ENCODE measurements at places on chromosomes 16 and 17.

DNA sequence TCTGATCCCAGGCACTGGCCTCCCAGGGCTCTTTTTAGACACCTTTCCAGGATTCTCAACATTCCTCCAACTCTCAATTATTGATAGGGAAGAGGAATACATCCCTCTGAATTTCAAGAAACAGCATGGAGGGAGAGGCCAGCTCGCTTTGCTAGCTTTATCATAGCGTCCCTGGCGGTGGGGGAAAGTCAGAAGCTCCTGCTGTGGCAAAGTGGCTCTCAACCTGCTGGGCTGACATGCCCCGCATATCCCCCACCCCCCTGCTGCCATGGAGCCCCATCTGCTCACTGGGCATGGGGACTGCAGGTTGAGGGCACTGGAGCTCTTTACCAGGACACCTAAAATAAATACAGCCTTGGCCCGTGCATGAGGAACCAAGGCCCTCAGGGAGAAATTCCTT lies 140.3 kb downstream of the SLC39A11 start:
- no peak for DNase-seq

DNA sequence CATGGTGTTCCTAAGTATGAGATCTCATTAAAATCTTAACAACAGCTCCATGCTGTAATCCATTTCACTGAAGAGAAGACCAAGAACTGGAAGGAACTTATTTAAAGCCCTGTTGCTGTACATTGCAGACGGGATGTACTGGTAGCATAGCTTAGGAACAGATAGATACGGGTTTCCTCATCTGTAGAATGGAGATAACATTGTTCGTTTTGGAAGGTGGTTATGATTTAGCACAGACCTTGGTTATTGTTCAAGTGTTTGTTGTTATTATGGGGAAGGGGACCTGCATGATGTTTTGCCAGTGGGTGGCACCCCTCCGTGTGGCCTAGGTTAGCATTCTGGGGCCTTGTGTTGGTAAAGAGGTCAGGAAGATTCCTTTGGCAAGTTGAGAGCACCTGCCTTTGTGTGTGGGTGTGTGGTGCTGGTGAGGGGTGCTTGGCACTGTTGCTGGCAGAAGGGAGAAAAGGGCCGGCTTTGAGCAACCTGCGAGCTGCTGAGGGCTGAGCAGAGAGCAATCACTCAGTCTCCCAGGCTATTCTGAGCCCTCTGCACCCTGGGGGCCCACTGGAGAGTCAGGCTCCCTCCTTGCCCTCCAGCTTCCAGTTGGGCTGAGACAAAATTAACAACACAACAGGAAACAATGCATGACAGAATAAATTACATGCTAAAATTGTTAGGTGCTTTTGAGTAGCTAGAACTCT lies 2.3 kb downstream of the TAOK2 start:
- DNase-seq, result no peak

DNA sequence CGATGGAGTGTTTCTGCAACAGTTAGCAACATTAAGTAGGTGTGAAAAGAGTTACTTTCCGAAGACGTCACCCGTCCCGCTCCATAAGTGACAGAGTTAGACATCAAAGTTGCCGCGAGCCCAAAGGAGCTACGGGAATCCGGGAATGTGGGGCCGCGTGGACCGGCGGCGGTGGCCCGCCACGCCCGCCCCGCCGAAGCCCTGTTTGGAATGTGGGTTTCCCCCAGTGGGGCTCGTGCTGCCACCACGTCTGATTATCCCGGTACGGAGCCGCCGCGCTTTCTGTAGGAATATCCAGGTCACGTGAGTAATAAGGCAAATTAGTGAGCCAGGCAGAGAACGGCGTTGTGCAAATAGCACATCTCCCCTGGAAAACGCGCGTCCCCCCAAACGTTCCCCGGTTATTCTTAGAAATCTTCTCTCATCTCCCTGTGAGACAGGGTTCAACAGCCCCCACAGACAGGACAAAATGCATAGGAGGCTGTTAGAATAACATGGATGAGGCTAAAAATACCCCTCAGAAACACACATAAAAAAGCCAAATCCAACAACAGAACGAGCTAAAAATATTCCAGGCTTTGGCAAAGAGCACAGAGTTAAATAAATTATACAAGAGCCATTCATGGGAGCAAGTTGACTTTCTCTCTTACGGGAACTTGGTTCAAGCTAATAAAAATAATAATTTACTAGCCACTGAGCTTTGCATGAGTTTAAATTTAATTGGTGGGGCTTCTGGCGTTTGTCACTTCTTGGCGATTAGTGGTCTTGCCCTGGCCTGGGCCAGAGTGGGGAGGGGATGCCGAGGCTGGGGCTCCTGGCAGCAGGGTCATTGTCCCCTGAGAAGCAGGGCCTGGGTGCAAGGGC lies 8.6 kb downstream of the BAHCC1 start:
- DNase-seq, result no peak

- no peak for DNase-seq
Measured at GRCh38 chr17:72614871-72615626, 477.4 kb downstream of the SLC39A11 start.

- no peak for DNase-seq
Measured at GRCh38 chr16:67394155-67395104, 1.1 kb upstream of the TPPP3 start.

DNA sequence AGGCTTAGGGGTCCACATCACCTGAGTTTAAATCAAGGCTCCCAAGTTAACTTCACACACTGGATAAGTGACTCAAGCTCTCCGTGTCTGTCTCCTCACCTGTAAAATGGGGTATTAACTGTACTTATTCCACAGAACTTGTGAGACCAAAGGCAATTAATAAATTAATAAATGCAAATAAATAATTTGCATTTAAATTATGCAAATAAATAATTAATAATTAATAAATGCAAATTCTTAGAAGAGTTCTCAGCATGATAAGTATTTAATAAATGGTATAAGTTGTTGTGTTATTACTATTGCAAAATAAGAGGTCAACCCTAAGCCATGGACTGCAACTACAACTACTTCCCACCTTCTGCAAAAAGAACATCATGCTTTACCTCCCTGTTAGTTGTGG lies 13.7 kb upstream of the CXCL16 start:
- DNase-seq, result no peak

DNA sequence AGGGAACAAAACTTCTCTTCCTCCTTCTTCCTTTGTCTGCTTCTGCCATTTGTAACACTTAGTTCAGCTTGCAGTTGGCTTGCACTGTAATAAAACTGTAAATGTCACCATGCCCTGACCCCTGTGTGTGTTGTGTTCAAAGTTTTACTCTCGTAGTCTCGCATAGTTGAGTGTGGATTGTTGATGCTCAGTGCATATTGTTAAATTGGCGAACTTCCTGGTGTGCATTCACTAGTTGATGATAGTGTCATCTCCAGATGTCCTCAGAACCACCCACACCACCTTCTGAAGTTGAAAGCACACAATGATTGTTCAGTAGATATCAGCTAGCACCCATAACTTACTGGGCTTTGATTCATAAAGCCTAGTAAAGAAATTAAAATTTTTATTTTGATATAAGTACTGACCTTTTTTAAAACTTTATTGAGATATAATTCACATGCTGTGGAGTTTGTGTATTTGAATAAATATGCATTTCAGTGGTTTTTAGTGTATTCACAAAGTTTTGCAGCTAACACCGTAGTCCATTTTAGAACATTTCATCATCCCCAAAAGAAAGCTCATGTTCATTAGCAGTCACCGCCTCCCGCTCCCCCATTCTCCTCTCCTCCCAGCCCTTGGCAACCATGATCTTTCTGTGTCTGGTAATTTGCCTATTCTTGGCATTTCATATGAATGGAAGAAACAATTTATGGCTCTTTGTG lies 25.0 kb downstream of the USP10 start:
- DNase-seq, result no peak

DNA sequence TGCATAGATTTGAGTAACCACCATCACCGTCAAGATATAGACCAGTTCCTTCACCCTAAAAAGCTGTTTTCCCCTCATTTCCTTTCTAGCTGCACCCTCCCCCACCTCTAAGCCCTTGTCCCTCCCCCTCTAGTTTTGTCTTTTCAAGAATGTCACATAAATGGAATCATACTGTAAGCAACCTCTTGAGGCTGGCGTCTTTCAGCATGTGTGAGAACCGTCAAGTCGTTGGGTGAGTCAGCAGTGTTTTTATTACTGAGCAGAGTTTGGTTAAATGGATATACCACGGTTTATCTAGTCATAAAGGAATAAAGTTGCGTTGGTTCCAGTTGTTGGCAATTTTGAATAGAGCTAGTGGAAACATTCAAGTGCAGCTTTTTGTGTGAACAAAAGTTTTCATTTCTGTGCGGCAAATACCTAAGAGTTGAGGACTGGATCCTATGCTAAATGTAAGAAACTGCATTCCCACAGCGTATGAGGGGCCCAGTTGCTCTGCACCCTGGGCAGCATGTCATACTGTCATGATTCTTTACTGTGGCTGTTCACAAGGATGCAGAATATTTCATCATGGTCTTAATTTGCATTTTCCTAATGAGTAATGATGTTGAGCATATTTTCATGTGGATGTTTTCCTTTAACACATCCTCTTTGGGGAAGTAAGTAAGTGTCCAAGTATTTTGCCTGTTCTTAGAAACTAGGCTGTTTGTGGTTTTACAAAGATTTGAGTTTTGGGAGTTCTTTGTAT lies 264.3 kb downstream of the CPPED1 start:
- no peak for DNase-seq

DNA sequence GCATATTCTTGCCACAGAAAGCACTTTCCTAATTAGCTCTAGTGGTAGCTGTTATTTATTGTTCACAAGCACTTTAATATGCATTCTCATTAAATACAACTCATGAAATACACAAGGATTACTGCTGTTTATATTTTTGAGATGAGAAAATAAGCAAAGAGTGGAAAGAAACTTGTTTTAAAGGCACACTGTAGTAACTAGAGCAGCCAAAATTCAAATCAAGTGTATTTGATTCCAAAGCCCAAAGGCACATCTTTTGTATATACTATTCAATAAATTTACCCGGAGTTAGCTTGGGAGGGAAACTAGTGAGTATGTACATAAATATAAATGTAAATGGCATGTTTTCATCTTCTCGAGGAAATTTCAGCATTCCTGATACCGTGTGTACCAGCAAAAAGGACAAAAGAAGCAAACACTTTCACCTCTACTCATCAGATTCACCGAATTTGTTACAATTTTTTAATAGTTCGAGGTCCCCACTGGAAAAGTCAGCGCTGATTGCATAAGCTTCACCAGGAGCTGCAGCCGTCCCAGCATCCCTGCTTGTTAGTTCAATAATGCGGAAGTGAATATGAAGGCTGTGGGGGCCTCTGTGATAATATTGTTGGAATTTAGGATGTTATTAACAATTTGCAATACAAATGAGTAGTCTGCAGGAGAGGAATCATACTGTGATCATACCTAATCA lies 371.6 kb upstream of the MON1B start:
- DNase-seq, result no peak

DNA sequence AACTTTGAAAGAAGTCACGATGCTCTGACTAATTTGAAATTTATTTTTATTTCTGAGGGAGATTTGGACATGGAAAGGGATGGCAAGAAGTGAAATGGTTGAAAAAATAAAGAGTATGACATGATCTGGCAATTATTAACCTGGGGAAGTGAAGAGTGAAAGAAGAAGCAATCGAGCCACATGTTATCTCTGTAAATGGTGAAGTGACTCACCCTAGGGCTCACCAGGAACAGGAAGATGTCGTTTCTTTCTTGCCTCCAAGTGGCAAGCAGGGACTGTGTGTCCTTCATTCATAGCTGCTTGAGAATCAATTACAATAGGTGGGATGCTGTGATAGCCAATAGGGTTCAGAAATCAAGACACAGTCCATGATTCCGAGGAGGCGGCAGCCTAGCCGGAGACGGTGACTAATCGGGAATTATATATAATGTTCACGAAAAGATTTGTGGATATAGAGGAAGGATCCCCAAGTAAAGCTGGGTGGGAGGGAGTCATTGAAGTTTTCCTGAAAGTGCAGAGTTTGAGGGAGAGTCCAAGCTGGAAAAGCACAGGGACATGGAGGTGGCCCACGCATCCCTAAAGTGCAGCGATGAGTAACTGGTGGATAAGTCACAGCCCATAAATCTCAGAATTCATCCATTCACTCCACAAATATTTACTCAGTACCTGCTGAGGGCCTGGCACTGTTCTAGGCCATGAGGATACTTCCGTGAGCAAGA lies 18.2 kb upstream of the KRT20 start:
- DNase-seq, result no peak

GRCh38 chr17:59372138-59372751 lies 40.8 kb downstream of the YPEL2 start:
- DNase-seq, result peak; percentile 67

DNA sequence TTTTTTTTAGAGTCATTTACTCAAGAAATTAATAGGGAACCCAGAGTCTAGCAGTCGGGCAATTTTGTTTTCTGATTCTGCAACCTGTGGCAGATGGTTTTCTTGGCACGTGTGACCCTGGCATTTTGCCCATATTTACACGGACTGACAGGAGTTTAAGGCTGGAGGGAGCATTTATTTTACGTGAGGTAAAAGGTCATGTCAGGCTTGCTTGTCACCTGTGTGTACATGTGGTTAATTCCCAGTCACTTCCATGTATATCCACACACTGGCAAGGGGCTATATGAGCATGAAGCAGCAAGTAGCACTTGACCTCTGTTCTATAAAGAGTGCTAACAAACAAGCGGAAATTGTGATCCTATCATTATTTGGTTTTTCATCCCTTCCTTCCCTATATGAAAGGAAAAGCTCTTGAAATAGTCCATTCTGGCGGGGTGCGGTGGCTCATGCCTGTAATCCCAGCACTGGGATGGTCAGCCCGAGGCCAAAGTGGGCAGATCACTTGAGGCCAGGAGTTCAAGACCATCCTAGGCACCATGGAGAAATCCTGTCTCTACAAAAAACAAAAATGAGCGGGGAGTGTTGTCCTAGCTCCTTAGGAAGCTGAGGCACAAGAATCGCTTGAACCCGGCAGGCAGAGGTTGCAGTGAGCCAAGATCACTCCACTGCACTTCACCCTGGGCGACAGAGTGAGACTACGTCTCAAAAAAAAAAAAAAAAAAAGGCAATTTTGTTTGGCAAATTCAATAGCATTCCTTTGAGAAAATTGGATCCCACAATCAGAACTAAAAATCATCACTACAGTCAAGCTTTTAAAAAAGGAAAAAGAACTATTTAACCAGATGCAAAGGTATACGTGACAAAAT lies 2.1 kb downstream of the SPAG9 start:
- DNase-seq, result no peak

DNA sequence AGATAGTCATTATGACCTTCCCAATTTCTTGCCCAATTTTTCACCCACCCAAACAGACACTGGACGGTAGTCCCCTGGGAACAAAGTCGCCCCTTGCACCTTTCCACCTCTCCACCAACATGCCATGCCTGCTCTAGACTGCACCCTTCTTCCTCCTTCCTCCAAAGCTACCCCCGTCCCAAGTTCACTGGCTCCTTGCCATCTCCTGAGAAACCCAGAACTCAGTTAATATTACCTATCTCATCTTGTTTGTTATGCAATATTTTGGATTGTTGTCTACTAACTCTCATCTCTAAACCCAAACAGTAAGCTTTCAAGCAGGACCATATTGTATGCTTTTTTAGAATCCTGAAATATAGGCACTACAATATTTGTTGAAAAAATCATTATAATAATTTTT lies 63.3 kb downstream of the USP31 start:
- DNase-seq, result no peak

Data from AG09319 (cell line).